ENCODE measurements at places on chromosomes 3 and 15. TPM values are rescaled to one million over a fixed set of nuclear protein-coding genes. Genes with fewer than 3 reads are reported as not detected.

GRCh38 chr3:35673017-35673416 lies 33.7 kb downstream of the ARPP21 start:
- no peak overlapping the region for H3K4me3 ChIP-seq
- H3K36me3 ChIP-seq, result no peaks in the 10 kb centered on the region
- no peaks in the 10 kb centered on the region for H3K27me3 ChIP-seq
- no peak overlapping the region for H3K27ac ChIP-seq
- H3K4me1 ChIP-seq, result no peaks in the 10 kb centered on the region

GRCh38 chr3:38000965-38001455 lies 10.4 kb downstream of the VILL start:
- peaks cover 39% of the 10 kb centered on the region for H3K4me1 ChIP-seq
- no peak overlapping the region for H3K27ac ChIP-seq
- H3K4me3 ChIP-seq, result no peak overlapping the region
- DNase-seq, result no peak
- H3K27me3 ChIP-seq, result no peaks in the 10 kb centered on the region

GRCh38 chr3:57756528-57757401 lies 656 bp downstream of the SLMAP start:
- DNase-seq, result peak; percentile 53
- H3K27me3 ChIP-seq, result peaks cover 4% of the 10 kb centered on the region
- H3K36me3 ChIP-seq, result peaks cover 37% of the 10 kb centered on the region

GRCh38 chr15:88907111-88907510 lies 6.1 kb downstream of the MFGE8 start:
- H3K27ac ChIP-seq, result no peak overlapping the region
- peaks cover 39% of the 10 kb centered on the region for H3K4me1 ChIP-seq
- H3K4me3 ChIP-seq, result no peak overlapping the region
- H3K36me3 ChIP-seq, result peaks cover 13% of the 10 kb centered on the region
- DNase-seq, result no peak
- H3K27me3 ChIP-seq, result no peaks in the 10 kb centered on the region

DNA sequence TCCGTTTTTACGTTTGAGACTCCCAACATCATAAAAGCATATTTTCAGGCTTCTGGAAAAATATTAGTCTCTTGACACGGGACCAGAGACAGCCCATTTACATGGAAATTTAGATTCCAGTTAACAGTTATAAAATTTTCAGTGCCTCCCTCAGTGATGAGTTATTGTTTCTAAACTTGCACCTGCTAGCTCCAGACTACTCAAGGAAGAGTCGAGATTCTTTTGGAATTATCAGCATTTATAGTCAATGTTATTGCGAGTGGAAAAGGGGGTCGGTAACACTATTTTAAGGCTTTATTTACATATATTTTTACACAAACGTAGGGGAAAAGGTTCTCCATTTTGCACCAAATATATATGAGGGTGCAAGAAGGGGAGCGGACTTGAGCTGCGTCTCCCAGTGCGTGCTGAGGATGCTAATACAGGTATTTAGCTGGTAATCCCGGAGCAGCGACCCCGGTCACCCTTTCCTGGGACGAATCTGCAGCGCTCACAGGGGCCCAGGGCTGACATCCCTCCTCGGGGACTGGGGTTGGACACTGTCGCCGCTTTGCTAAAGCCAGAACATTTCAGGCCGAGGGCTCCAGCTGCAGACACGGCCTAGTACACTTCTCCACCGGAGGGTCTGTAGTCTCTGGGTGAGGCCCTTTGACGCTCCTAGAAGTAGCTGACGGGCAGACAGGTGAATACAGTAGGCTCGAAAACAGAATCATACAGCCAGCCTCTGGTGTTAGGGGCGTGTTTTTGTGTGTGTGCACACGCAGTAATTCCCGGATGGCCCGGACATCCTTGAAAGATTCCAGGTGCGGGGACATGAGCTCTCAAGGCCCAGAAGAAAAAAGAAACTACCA lies 729 bp upstream of the ZBTB11 start:
- H3K4me1 ChIP-seq, result peaks cover 52% of the 10 kb centered on the region
- peak overlapping the region; percentile 95 for H3K27ac ChIP-seq
- no peak for DNase-seq
- H3K36me3 ChIP-seq, result peaks cover 59% of the 10 kb centered on the region
- H3K4me3 ChIP-seq, result peak overlapping the region; percentile 95

GRCh38 chr3:142602619-142603385 lies 6.6 kb downstream of the PLS1 start:
- H3K4me3 ChIP-seq, result no peak overlapping the region
- no peaks in the 10 kb centered on the region for H3K36me3 ChIP-seq
- no peaks in the 10 kb centered on the region for H3K4me1 ChIP-seq
- H3K27ac ChIP-seq, result no peak overlapping the region
- no peak for DNase-seq

DNA sequence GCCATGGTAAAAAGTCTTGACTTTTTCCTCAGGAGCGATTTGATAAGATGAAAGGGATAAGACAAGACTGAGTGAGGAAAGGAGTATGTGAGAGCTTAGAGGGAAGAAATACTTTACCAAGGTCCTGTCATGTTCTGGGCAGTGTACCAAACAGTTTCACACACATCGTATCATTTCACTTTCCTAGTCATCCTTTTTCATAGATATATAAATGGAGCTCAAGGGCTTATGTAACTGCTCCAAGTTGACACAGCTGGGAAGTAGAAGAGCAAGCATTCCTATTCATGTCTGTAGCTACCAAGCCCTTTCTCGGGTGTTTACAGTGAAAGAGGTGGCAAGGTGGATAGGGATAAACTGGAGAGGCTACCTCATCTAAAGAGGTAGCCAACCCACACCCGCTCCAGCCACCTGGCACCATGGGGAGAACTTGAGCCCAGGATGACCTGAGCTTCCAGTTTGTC lies 57.4 kb downstream of the MRPS25 start:
- no peaks in the 10 kb centered on the region for H3K27me3 ChIP-seq
- H3K36me3 ChIP-seq, result peaks cover 38% of the 10 kb centered on the region
- no peak overlapping the region for H3K27ac ChIP-seq
- H3K4me1 ChIP-seq, result no peaks in the 10 kb centered on the region

DNA sequence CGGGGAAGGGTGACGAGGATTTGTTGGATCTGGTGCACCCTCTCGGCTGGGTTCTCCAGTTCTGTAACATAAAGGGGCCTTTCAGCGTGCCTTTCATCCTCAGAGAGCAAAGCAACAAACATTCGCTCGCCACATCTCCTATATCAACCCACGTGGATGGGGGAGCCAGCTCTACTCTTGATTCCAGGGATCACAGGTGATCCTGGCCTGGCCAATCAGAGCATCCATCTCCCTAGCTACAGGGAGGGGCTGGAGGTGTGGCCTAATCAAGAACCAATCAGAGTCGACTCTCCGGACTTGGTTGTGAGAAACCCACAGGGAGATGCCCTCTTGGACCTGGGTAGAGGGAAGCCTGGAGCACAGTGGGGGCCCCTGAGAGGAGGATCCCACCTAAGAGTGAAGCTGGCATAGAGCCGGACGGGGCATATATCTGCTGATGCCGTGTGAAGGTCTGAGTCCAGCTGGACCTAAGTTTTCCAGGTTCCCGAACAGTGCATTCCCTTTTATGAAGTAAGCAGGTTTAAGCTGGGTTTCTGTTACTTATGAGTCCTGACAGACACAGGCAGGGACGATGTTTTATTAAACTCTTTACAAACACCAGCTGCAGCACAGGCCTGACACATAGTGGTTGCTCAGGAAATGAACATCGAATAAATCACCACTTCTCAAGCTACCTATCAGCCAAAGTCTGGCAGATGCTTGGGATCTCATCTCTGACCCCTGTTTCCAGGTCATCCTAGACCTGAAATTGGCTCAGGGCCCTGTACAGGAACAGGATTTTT lies 50.7 kb upstream of the RAD18 start:
- no peak overlapping the region for H3K4me3 ChIP-seq
- H3K27me3 ChIP-seq, result no peaks in the 10 kb centered on the region
- H3K36me3 ChIP-seq, result peaks cover 2% of the 10 kb centered on the region
- H3K4me1 ChIP-seq, result peaks cover 16% of the 10 kb centered on the region
- no peak for DNase-seq

DNA sequence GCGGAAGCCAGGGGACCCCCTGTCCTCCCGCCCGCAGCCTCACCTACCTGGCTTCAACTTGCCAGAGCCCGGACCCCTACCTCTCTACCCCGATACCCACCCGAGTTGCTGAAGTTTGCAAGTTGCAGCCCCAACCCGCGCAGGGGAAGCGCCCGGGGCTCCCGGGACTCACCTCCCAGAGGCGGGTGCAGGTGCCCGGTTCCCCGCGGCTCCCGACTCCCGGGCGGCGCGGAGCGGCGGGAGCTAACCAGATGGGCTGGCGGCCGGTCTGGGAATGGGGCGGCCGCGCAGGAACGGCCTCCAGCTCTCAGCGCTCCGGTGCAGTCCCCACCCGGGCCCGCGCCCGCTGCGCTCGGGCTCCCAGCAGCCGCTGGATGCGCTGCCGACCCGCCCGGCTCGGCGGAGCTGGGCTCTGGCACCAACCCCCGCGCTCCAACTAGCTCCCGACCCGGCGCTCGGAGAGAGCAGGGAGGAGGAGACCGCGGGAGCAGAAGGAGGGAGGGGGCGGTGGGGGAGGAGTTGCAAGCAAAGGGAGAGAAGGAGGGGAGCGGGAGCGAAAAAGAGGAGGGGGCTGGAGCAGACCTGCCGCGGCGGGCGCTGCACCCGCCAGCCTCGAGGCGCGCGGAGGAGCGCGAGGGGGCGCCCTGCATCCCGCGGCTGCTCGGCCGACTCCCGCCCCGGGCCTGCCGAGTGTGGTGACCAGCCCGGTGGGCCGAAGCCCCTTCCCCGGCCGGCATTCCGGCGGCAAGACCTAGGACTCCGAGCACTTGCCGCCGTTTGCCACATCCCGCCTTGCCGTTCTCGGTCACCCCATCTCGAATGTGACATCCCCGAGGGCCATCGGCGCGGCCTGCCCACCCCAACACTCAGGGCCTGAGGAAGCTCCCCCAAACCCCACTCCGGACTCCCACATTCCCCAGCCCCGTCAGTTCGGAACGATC lies at the start of gene SEMA5B:
Gene SEMA5B (minus strand): TSS at position 472 of the 941 bp plus-strand sequence. CDS start 66,500 bp downstream, outside the sequence.
- H3K27ac ChIP-seq, result peak within 1 kb of the TSS; percentile 41
- H3K4me1 ChIP-seq, result peaks cover 16% of the 10 kb centered on the region
- peaks cover 2% of the 10 kb centered on the region for H3K36me3 ChIP-seq
- peak within 1 kb of the TSS; percentile 66 for H3K4me3 ChIP-seq
- H3K27me3 ChIP-seq, result peaks cover 65% of the 10 kb centered on the region
- DNase-seq, result no peak

DNA sequence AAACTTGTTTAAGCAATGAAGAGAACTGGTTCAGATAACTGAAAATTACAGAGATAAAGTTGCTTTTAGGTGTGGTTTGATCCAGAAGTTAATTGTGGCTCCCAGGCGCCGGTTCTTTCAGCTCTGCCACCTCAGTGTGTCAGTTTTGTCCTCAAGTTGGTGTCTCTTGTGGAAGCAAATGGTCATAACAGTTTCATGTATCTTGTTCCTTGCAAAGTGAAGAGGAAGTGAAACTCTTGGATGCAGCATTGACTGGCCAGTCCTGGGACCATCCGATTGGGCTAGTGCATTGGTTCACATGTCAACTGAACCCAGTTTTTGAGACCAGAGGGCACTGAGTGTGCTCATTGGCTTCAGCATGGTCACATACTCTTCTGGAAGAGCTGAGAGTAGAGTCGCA lies 181.4 kb upstream of the GRM7 start:
- H3K27me3 ChIP-seq, result no peaks in the 10 kb centered on the region
- no peak for DNase-seq
- no peak overlapping the region for H3K4me3 ChIP-seq
- H3K36me3 ChIP-seq, result no peaks in the 10 kb centered on the region
- no peaks in the 10 kb centered on the region for H3K4me1 ChIP-seq

- DNase-seq, result no peak
- H3K4me3 ChIP-seq, result no peak overlapping the region
- peaks cover 3% of the 10 kb centered on the region for H3K27me3 ChIP-seq
- no peaks in the 10 kb centered on the region for H3K36me3 ChIP-seq
- H3K27ac ChIP-seq, result no peak overlapping the region
- no peaks in the 10 kb centered on the region for H3K4me1 ChIP-seq
Measured at GRCh38 chr3:64341296-64341695, 116.0 kb upstream of the PRICKLE2 start.

GRCh38 chr15:45199136-45199810 lies 11.5 kb upstream of the SHF start:
- peaks cover 14% of the 10 kb centered on the region for H3K4me1 ChIP-seq
- H3K27me3 ChIP-seq, result peaks cover 3% of the 10 kb centered on the region
- H3K4me3 ChIP-seq, result no peak overlapping the region
- no peak overlapping the region for H3K27ac ChIP-seq
- DNase-seq, result peak; percentile 59

DNA sequence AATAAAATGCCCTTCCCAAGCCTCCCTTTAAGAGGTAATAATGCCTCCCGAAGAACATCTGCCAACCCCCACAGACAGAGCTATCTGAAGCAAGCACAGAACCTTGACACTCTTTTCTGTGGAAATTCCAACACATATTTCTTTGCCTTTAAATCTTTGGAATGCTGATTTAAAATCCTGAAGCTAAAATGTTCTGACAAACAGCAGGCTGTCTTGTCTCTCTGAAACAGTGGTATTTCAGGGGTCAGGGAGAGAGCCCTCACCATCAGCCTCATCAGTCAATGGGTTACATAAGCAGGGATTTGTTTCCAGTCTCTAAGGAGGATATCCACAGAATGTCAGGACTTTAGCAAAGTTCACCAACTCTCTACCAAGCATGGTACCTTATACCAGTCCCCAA lies 27.8 kb upstream of the ARHGEF3 start:
- no peaks in the 10 kb centered on the region for H3K27me3 ChIP-seq
- H3K4me1 ChIP-seq, result peaks cover 32% of the 10 kb centered on the region
- peaks cover 3% of the 10 kb centered on the region for H3K36me3 ChIP-seq
- H3K4me3 ChIP-seq, result no peak overlapping the region
- no peak for DNase-seq

DNA sequence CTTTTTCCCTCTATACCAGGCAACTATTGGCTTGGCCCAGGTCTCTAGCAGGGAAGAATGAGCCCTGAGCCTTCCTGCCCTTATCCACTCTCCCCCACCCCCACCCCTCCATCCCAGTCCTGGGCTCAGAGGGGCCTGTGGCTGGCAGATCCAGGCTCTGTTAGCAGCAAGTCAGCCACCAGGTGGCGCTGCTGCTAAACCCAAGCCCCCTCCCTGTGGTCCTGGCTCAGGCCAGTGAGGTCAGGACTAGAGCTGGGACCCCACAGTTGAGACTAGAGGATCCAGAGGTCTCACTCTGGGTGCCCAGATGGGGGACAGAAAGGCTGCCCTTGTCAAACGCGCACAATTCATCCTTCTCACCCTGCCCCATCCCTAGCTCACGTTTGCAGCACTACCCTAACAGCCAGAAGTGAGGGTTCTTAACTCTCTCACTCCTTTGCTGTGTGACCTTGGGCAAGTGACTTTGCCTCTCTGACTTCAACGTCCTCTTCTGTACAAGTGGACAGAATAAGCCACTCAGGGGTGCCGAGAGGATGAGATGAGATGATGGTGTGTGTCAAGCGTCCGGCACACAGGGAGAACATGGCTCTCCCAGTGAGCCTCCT lies 46.8 kb upstream of the SLC6A1 start:
- no peak overlapping the region for H3K27ac ChIP-seq
- H3K27me3 ChIP-seq, result no peaks in the 10 kb centered on the region
- no peaks in the 10 kb centered on the region for H3K36me3 ChIP-seq
- H3K4me1 ChIP-seq, result no peaks in the 10 kb centered on the region

- no peak overlapping the region for H3K27ac ChIP-seq
- no peak overlapping the region for H3K4me3 ChIP-seq
- H3K36me3 ChIP-seq, result peaks cover 22% of the 10 kb centered on the region
- DNase-seq, result no peak
- H3K27me3 ChIP-seq, result no peaks in the 10 kb centered on the region
Measured at GRCh38 chr15:64182859-64183370, 20.1 kb upstream of the PPIB start.

GRCh38 chr3:187403768-187404288 lies 35.6 kb downstream of the RTP4 start:
- no peaks in the 10 kb centered on the region for H3K36me3 ChIP-seq
- no peak for DNase-seq
- H3K27me3 ChIP-seq, result peaks cover 29% of the 10 kb centered on the region

The ZMYND10 gene
- 5.0 TPM for total RNA-seq

The CLDN16 gene
- total RNA-seq, result not detected

The NOP10 gene
- 180 TPM for total RNA-seq

The RPUSD3 gene
- 48.4 TPM for total RNA-seq

The ARID3B gene
- total RNA-seq, result 39.8 TPM

The CHRM5 gene
- not detected for total RNA-seq

The SCN5A gene
- total RNA-seq, result 0.08 TPM

The PPP1R14D gene
- total RNA-seq, result not detected
